NCI-H187 treated with DMSO at 0.1 percent for 48 hours (cell line): ENCODE measurements at places on chromosomes 5 and 9.
A peak's percentile ranks its signal among the peaks of the same experiment; 100 is the strongest.

- peak; percentile 44 for DNase-seq
Observed at GRCh38 chr5:99900302-99900852, 634.8 kb upstream of the FAM174A start.

GRCh38 chr5:172091956-172092732 is 85.7 kb upstream of the FBXW11 start:
- DNase-seq, result no peak

DNA sequence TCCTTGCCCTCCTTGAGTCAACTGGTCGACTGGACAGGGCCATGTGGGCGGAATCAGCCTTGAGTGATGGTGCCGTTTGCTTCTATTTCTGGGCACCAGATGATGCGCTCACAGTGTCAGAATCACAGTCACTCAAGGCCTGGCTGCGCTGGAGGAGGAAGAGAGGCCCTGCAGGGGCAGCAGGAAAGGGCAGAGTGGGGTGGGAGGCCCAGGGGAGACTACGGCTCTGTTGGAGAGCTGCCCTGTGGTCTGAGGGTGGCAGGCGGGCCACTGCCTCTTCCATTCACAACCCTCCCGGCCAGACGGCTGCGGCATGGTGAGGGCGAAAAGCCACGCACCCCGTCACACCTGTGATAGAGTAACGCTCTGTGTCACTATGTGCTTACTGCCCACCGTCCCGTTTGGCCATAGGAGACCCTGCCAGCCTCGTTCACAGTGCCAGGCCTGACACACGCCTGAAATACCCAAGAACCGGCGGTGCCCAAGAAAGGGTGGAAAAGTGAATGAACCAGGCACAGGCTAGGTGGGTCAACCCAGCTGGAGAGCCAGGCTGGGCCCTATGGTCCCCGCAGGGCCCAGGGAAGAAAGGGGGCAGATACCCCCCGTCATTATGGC is 9.9 kb downstream of the PLPP7 start:
- DNase-seq, result no peak

DNA sequence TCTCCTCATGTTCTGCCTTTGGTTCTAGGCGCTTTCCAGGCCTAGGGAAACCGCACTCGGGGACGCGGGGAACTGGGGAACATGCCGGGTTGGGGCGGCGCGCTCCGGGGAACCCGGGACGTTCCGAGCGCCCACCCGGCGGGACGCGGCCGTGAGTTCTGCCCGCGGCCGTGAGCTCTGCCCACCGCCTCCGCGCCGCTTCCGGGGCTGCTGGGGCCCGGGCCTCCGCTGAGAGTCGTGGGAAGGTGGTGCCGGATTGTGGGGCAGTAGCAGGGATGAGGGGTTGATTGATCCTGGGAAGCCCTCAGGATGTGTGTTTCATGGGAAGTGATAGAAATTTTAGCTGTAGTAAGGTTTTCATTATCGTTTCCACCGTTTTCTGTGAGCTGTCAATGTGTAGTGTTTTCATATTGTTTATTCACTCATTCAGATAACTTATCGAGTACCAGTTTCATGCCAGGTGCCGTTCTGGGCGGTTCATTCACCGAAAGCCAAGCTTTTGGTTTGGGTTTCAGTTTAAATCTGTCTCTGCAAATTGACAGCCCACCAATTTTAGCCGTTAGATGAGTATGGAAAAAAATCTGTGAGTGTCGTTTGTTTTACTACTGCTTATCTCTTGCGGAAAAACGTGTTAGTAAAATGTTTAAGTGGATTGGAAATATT is 657 bp downstream of the MTRR start:
- DNase-seq, result no peak

- DNase-seq, result peak; percentile 8
Observed at GRCh38 chr9:94813379-94813778, 86.9 kb downstream of the AOPEP start.

GRCh38 chr9:136441191-136441680 is 1.6 kb upstream of the INPP5E start:
- no peak for DNase-seq

GRCh38 chr9:131382850-131383729 is 10.8 kb upstream of the PRRC2B start:
- DNase-seq, result peak; percentile 68

DNA sequence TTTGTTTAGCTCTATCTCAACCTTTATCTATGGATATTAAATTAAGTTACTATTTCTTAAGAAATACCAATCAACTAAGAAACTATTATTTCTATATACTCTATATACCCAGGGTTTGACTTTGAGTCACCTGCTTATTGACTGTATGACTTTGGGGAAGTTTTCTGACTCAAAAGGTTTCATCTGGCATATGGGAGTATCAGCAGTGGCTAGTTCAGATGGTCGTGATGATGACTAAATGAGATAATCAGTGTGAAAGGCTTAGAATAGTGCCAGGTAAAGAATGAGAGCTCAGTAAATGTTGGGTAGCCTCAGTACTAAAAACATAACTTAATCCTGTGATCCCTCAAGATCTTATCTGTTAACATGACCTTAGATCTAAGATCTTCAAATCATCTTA is 179.7 kb upstream of the ISL1 start:
- no peak for DNase-seq

- no peak for DNase-seq
Observed at GRCh38 chr5:160506006-160507004, 84.7 kb downstream of the PTTG1 start.

GRCh38 chr9:124625087-124625486 is 117.9 kb upstream of the NR5A1 start:
- no peak for DNase-seq
